ENCODE measurements at places on chromosomes 5 and 9. TPM values are rescaled to one million over a fixed set of nuclear protein-coding genes. Genes with fewer than 3 reads are reported as not detected.

TPPP gene
- 5.1 TPM for total RNA-seq

NR4A3 gene
- 12.8 TPM for total RNA-seq

CFAP157 gene
- total RNA-seq = not detected

KCNN2 gene
- total RNA-seq = 0.19 TPM

SLC44A1 gene
- total RNA-seq = 47.9 TPM

C1QTNF2 gene
- total RNA-seq = 0.25 TPM

CER1 gene
- not detected for total RNA-seq

FOXD4L4 gene
- 0.19 TPM for total RNA-seq

F2RL2 gene
- 0.28 TPM for total RNA-seq

C9orf153 gene
- total RNA-seq = 0.38 TPM

IRX4 gene
- total RNA-seq = not detected

JAK2 gene
- total RNA-seq = 50.4 TPM

HCN1 gene
- total RNA-seq = 0.48 TPM

CLTB gene
- 171 TPM for total RNA-seq

- DNase-seq = no peak
Measured at GRCh38 chr9:121609822-121610637, 41.4 kb upstream of the DAB2IP start.

- DNase-seq = no peak
Measured at GRCh38 chr5:80834710-80835109, 125.5 kb upstream of the RASGRF2 start.

- no peak for DNase-seq
Measured at GRCh38 chr9:94872891-94873511, 146.5 kb downstream of the AOPEP start.

DNA sequence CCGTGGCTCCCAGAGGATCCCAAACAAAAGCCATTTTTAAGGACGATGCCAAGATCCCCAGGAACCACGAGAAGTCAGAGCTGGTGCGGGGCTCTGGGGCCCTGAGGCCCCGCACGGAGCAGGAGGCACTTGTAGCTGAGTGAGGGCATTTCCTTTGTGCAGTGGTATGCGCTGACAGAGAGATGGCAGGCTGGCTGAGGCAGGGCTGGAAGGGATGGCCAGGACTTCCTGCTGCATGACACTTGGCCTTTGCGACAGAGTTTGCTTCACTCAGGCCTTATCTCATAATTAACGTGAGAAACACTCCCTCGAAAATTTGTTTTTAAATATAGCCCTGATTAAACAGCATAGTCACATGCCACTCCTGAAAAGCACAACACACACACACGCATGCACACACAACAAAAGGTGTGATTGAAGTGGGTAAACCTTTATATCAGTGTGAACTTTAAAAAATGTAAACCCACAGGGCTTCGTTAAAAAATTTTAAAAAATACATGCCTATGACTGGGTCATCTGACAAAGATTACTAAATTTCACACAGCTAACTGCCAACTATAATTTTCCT lies 536.6 kb downstream of the PDE4D start:
- no peak for DNase-seq

DNA sequence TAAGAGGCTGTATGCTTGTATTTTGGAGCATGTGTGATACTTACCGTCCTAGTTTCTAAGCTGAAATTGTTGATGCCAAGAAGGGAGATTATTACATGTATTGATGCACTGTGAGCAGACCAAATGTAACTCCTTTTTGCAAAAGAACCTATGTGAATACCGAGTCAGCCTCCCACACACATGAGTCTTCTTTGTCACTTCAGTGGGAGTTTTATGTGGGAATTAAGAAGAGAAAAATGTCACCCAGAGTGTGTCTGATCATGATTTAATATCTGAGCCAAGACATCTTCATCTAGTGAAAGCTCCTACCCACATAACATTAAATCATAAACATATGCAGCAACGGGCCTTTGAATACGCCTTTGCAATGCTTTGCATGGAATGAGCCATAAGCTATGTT lies 380.3 kb upstream of the ACTBL2 start:
- DNase-seq = no peak

DNA sequence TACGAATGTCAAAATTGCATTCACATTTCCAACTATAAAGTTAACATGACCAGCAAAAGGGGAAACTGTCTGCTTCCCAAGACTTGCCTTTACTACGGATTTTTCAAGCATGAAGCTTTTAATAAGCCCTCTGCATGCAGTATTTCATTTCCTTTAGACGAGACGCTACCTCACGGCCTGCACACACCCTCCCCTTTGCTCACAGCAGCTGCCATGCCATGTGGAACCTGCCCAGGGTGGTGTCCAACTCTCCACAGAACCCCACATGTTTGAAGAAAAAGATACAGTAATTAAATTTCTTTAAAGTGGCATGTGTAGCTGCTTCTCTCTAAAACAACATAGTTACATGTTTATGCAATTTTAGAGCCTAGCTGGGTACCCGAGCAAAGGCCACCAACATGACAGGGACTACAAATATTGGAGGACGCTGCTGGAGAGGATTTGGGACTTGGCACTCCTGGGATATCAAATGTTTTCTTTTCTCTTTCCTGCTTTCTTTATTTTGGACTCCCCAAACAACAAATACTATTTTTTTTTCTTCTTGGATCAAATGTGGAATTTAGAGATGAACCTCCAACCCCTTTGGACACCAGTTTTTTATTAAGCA lies 256.9 kb upstream of the PCSK5 start:
- DNase-seq = no peak

DNA sequence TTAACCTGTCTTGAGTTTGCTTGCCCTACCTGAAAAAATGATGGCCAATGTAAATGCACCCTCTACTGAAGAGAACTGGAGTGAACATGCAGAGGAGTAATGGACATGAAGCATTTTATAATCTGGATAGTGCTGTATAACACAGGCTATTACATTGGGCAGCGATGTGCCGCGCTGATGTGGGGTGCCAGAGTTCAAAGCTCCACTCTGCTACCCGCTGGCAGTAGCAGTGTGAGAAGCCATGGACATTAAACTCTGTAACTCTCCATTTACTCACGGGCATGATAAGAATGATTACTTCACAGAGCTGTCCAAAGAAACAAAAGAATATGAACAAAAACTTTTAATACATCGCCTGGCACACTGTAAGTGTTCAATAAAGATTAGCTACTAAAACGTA lies 7.5 kb upstream of the CDH6 start:
- no peak for DNase-seq

DNA sequence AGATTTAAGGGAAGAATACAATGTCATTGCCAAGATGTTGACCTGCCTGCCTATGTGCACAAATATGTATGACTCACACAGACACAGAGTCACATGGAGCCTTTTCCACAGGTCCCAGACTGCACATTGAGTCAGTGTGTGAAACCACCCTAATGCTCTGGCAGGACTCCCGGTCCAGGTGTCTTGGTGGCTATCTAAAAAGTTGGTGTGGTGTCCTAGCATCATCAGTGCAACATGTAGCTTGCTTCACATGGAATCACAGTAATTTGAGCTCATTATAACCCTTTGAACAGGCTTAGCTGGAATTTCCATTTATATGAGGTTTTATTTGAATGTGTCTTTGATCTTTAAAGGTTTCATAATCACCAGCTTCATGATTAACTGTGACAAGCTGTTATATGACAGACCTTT lies 10.7 kb downstream of the IFNA5 start:
- DNase-seq = no peak

DNA sequence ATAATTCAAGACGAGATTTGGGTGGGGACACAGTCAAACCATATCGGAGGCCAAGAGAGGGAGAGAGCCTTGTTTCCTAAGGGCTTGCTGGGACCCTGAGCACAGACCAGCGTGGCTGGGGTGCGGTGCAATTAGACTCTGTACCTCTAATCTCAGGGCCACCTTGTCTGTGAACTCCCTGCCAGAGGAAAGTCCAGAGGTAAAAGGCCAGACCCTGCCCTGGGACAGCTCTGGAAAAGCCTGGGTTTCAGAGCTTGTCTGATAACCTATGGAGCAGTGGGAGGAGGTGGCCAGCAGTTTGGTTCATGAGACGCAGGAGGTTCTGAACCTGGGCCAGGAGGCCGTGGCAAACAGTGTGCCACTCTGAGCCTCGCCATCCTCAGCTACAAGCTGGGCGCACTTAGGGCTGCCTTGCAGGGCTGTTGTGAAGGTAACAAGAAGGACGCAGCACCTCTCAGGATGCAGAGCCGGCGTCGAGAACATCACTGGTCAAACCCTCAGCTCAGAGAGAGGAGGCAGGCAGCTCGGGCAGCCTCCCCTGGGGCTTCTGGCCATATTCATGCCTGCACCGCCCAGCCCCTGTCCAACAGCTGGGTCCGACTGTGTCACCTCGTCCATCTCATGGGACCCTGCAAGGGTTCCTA lies 4.8 kb upstream of the DOLPP1 start:
- DNase-seq = no peak

- no peak for DNase-seq
Measured at GRCh38 chr5:169534311-169534880, 49.2 kb upstream of the SPDL1 start.

- no peak for DNase-seq
Measured at GRCh38 chr5:97164846-97165245, 18.2 kb downstream of the RIOK2 start.

- DNase-seq = no peak
Measured at GRCh38 chr5:139146809-139147482, 51.2 kb downstream of the SIL1 start.

GRCh38 chr5:88952996-88953643 lies 70.1 kb upstream of the MEF2C start:
- DNase-seq = no peak

DNA sequence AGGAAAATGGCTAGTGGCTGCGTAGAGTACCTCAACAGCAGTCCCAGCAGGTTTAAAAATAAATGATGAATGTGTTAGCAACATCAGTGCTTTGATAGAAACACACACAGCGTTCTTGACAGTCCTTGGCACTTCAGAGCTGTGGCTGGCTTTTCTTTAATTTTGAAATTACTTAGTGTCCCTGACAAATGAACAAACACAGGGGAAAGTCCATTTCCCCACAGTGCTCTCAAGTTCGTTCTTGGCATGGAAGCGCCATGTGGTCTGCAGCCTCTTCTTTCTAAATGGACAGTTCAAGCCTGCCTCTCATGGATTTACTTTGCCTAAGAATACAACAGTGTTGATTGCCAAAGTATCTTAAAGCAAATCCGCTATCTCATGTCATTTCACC lies 102.2 kb downstream of the ADAMTS12 start:
- no peak for DNase-seq

DNA sequence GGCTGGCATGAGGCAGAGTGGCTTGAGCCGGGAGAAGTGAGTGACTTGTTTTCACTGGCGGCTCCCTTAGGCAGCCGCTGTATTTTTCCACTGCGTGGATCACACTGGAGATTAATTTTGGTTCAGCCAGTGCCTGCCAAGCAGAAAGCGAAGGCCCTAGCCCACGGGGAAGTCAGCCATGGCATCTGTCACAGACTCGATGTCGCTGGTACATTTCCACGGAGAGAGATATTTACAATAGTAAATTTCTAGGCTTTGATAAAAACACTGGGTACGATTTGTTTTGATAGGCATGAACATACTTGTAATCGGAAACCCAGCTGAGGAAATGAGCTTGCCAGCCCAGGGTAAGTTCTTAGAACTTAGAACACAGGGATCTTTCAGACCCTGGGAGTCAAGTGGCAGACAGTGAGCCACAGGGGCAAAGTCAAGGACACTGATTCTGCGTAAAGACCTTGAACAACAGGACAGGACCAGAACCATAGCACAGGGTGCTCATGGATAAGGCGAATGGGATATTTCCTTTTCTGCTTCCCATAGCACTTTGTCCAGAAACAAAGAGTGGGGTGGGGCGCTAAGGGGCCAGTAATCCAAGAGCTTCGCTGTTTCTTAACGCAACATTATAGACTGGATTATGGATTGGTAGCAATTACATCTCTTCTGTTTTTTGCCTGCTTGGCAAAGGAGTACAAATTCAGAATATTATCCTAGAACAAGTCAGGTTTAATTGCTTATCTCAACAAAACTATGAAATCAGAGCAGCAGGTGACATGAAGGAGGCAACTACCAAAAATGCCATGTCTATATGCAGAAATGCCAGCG lies 4.5 kb downstream of the DUSP1 start:
- DNase-seq = peak; percentile 79

DNA sequence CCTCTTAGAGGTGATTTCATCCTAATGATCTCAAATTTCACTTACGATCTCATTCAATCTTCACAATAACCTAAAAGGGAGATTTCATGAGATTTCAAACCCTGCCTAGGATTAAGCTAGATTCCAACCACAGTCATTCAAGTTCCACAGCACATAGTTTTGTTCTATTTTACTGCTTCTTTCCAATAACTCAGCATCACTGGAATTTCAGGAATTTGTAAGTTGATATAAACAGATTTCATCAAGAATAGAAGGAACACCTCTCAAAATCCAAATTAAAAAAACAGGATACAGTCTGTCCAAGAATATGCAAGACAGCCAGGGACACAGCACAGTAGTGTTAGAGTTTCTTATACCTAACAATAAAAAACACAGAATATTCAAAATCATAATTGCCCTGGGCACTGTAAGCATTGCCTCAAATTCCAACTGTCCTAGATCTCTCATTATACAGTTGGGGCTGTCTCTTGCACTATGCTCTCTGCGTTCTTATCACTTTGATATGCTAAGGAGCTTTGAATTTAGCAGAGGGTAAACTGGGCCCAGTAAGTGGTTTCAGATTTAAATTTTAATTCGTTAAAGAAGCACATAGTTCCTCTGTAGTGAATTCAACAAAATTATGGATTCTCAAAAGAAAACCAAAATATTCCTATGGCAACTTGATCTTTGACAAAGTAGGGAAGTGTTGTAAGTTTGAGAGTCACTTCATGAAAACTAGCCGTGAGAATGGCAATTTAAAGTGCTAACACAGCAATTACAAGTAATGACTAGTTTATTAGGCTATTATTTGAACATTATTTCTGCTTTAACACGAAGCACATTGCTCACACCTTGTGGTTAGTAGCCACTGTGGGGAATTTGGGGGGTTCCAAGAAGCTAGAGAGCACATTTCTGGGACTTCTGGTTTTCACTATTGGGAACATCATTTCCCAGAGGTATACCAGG lies 478.6 kb upstream of the C9orf72 start:
- DNase-seq = no peak

GRCh38 chr9:77679661-77680368 lies 31.7 kb upstream of the GNA14 start:
- DNase-seq = no peak

DNA sequence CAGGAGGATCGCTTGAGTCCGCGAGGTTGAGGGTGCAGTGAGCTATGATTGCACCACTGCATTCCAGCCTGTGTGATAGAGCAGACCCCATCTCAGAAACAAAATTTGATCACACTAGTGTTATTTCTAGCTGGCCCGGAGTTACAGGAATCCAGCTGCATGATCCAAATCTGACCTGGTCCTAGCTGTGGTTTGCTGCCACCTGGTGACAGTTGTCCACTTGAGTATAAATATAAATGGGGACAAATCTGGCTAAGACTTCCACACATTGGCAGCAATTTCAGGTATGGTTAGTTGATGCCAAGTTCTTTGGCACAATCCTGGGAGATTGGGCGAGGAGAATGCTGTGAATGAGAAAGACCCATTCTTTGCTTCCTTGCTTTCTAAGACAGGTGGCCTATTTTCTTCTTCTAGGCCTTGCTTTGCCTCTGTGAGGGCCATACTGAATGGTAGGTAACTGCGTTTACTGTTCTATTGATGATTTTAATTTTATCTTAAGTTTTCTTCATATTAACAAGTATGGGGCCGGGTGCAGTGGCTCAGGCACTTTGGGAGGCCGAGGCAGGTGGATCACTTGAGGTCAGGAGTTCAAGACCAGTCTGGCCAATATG lies 35.4 kb downstream of the UBE2R2 start:
- peak; percentile 61 for DNase-seq

Data from omental fat pad (tissue), 4 donors.